ENCODE measurements at places on chromosomes 2 and 18. TPM values are rescaled to one million over a fixed set of nuclear protein-coding genes. Genes with fewer than 3 reads are reported as not detected.

Gene HOXD9
- polyA plus RNA-seq = 1.7 TPM

Gene ANKRD29
- polyA plus RNA-seq = 1.3 TPM

Gene SMPD4
- 24.8 TPM for polyA plus RNA-seq

Gene CTNNA2
- not detected for polyA plus RNA-seq

Gene MAP3K20
- 224 TPM for polyA plus RNA-seq

Gene GPR45
- polyA plus RNA-seq = not detected

Gene POU3F3
- polyA plus RNA-seq = not detected

Gene CD28
- polyA plus RNA-seq = 0.03 TPM

Gene PROKR1
- 0.03 TPM for polyA plus RNA-seq

Gene CNGA3
- 0.03 TPM for polyA plus RNA-seq

Gene ATIC
- polyA plus RNA-seq = 83.7 TPM

Gene RAMP1
- polyA plus RNA-seq = 86.5 TPM

Gene MREG
- polyA plus RNA-seq = 0.34 TPM

Gene PLEKHB2
- polyA plus RNA-seq = 81.4 TPM

Gene CYP20A1
- polyA plus RNA-seq = 5.5 TPM

Gene HOXD4
- polyA plus RNA-seq = 1.2 TPM

GRCh38 chr2:171404719-171405118 lies 29.1 kb downstream of the METTL8 start:
- DNase-seq = no peak

DNA sequence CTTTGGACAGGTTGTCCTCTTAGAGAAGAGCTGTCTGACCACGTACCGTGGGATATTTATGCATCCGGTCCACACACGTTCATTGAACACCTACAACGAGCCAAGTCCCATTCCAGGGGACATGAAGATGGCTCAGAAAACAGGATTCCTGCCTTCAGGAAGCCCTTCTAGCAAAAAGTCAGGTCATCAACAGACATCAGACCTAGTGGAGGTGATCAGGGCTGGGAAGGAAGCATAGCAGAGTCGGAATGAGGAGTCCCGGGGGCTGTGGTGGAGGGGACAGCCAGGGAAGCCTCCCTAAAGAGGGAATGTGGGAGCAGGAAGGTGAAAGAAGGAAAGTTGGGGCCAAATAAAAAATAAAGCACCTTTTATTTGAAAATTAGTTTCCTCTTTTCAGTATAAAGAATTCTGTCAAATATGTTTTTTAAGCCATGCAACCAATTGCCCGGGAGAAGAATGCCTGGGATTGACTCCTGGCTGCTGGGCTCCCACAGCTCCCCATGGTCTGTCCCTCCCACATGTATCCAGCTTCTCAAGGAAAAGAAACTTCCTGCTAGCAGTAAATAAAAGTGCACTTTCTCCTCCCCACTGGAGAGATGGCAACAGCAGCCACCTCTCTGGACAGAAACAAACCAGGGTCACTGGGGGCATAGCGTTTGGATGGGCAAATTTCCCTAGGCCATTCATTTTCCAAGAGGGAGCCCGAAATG lies 144.8 kb downstream of the SMAD7 start:
- peak; percentile 7 for DNase-seq

GRCh38 chr2:173716458-173717052 lies 248.6 kb downstream of the SP3 start:
- DNase-seq = no peak

DNA sequence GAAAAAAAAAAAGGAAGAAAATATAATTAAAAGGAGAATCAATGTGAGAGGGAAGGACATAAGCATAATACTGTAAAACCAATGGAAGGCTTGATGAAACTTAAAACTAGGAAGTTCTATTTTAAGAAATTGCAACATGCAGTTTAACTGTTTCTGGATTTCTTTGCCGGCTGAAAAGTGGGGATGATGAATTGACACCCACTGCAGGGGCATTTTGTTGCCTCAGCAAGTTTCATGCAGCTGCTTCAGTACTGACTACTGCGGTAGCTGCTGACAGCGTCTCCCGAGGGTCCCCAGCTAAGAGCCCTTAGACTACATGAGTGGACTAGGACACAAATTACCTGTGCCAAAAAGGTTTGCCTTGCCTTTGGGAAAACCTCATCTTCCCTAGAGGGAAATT lies 69.2 kb downstream of the B3GNT2 start:
- no peak for DNase-seq

DNA sequence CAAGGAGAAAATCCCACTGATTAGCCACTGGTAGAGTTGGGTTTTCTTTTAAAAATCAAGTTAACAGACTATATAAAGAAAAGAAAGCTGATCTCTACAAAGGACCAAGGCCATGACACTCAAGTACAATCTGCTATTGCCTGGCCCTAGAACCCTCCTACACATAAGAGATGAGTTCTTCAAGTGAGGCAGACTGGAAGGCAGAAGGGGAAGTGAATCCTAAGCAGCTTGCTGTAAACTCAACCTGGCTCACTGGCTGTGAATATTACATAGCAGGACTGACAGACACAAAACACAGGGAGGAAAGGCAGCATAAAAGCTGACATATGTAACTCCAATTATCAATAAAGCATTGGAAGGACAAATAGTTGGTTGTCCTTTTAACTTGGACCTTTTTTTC lies 65.4 kb downstream of the TRIP12 start:
- no peak for DNase-seq

- no peak for DNase-seq
Observed at GRCh38 chr2:238527565-238527964, 100.8 kb downstream of the ASB1 start.

DNA sequence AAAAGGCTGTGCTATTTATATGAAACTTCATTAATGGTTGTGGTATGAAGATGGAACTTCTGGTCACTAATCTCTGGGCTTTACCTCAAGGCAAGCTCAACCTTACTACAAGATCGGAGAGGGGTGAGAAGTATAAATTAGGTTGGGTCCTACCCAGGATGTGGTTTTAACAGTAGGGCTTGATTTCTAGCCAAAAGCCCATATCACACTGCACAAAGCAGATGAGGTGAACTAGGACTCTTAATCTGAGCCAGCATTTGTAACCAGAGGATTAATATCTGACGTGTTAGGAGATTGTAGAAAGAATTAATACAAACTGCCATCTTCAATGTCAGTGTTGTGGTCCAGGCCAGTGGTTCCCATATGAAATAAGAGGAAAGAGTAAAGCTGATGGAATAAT lies 86.4 kb upstream of the RGPD4 start:
- DNase-seq = no peak

DNA sequence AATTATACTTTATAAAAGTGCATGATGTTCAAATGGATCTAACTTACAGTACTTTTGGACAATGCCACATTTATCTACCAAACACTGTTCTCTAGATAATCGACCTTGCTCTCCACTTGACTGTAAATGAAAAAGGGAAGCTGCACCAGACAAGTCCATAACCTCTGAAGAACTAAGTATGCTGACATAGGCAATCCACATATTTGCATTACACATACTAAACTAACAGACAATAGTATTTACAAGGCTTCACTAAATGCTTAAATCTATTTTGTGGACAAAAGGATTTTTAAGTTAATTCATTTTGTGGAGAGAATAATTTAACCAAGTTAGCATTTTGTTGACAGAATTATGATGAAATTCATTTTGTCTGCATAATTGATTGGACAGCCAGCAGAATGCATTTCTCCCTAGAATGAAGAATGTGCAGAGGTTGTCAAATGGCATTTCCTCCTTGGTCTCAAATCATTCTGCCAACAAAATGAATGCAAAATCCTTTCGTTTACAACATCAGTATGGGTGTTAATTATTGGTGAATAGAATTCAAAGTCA lies 520.9 kb downstream of the CPS1 start:
- no peak for DNase-seq

DNA sequence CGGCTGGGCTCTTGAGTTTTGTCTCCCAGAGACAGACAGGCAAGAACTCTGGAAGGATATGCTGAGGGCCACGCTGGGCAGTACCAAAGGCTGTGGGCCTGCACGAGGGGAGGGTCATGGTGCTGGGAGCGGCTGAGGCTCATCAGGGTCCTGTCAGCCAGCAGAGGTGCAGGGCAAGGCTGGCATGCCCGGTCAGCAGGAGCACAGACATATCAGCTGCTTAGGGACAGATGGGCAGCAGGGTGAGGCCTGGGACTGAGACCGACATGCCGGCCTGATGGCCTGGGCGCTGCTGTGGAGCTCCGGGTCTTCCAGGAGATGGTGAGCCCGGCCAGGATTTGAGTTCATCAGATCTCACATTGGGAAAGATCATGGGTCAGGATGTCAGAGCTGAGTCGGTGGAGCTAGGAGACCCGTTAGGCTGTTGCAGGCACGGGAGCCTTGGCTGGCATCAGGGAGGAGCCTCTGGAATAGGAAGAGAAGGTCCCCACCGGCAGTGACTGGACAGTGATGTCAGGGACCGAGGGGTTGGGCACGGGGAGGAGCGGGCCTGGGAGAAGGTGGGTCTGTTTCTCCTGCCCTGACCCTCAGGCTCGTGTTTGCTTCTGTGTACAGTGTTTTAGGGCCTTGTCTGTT lies 18.8 kb downstream of the CNDP2 start:
- no peak for DNase-seq

GRCh38 chr2:96104487-96104861 lies 11.9 kb downstream of the ADRA2B start:
- no peak for DNase-seq

- no peak for DNase-seq
Observed at GRCh38 chr2:38170067-38170466, 94.1 kb upstream of the CYP1B1 start.

DNA sequence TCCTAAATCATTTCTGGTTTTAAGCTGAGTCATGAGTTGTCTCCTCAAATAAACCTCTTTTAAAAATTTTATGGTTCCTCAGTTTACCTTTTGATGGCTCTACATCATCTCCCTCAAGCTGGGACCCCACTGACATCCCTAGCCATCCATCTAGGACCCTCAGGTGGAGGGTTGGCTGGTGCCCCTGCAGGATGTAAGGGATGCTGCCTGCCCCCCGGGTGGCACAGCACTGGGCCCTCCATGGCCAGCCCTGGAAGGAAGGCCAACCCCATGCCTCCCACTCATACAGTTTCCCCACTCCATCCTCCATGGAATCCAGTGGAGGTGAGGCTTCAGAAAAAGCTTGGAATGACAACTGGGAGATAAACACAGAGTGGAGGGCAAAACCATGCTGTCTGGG lies 17.2 kb upstream of the GPC1 start:
- no peak for DNase-seq

GRCh38 chr2:136131484-136131960 lies 13.6 kb upstream of the CXCR4 start:
- no peak for DNase-seq

DNA sequence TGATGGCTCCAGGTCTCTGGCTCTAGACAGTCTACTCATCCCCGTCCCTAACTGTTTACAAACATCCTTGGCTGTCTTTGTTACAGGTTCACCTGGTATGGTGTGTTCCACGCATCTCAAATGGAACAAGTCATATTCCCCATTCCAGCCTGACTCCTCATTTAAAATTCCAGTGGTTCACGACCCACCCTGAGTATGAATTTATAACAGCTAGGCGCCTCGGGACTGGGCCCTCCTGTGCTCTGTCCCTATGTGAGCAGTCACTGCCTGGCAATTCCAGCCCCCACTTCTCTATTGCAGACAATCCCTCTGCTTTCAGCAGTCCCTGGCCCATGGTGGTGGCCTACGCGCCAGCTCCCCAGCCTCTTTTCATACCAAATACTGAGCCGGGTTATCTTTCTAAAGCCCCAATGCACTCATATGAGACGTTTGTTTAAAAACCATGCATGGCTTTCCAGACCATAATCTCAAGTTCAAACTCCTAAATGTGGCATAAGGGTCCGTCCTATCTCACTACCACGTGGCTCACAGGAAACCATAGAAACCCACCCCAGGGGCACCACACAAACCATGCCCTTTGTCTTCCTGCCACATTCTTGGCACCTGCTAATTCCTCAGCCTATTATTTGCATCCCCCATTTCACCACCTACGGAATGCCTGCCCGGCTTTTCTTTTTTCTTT lies 1.6 kb downstream of the SERPINB8 start:
- DNase-seq = no peak

GRCh38 chr2:205708231-205708631 lies 25.9 kb downstream of the NRP2 start:
- DNase-seq = no peak

DNA sequence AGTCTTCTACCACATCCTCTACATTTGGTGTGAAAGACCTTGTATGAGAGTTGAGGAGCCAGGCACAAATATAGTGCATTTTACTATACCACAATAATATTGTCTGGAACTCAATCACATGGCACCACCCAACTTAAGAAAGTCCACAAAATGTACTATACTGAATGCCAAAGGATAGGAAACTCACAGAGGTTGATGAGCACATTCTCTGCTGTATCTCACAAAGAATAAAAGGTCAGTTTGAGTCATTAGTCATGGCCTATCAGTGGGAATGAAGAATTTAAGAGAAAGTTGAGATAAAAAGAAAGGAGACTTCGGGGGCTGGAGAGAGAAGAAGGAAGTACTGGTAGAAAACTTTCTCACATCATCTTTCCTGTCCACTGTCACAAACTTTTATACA lies 134.3 kb downstream of the RDH14 start:
- DNase-seq = no peak

DNA sequence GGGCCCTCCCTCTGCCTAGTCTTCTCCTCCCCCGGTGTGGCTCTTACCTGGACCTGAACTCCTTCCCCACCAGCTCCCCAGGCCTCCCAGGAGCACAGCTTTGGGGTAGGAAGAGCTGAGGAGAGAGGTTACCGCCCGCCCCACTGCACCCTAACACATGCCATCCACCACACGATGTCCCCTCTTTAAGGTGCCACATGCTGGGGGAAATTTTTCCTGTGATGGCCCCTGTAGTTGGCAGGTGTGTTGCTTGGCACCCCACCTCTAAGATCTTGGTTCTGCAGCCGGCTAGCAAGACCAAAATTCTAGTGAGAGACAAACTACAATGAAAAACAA lies 6.9 kb upstream of the TEX261 start:
- no peak for DNase-seq

DNA sequence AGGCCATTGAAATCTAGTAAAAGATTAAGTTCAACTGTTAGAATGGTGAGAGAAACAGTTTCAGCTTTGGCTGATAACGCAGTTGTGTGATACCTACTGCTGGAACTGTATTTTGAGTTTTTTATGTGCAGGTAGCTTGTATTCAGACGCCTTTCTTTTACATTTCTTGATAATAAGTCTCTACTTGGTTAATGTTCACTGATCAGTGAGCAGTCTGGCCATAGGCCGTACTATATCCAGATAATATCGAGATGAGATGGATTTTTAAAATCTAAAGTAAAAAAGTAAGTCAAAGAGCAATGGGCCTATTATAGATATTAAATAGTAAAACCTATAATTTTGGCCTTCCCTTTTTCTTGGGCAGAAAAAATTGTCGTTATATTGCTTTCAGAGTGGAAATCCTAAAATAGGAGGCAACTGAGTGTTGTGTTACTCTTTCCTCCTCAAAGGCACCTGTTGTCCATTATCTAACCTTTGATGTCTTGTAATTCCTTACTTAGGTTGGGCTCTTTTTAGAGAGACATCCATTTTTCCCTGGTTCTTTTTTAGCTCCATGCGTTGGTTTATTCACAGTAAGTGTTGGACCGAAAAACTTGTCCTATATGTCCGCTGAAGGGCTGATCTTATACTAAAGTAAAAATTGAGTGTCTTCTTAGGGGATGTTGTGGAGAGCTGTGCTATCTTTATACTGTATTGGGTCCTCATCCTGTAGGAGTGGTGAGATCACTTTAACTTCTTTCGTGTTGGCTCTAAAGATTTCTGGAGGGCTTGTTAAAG lies 1.7 kb downstream of the EML4 start:
- no peak for DNase-seq
